ENCODE measurements at places on chromosomes 5 and 9. TPM values are rescaled to one million over a fixed set of nuclear protein-coding genes. Genes with fewer than 3 reads are reported as not detected.

DNA sequence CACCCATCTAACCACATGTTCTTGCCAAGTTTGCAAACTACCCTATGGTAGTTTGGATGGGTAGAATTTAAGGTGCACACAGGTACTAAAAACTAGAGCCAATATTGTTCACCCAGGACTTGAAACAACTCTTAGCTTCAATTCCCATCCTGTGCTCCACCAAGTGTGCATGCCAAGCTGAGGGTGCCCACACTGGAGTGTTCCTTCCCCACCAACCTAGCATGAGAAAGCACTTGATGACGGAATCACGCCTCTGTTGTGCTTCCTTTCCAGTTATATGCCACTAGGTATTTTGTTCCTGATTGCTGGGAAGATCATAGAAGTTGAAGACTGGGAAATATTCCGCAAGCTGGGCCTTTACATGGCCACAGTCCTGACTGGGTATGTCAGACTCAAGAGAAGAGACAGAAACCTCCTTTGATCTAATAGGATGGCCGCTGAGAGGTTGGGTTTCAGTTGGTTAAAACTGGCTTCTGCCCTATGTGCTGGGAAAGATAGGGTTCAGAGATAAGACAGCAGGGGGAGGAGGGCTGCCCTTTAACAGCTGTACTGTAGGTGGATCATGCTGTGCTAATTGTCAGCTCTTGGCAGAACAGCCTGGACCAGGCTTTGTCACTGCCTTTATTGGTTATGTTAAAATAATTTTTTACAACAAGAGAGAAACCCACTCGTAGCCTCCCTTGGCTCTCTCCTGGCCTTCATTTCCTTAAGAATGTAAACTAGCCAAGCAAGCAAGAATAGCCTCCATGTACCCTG lies 83.5 kb downstream of the SLC1A1 start:
- H3K4me1 ChIP-seq, result peaks cover 11% of the 10 kb centered on the region
- no peak overlapping the region for H3K4me3 ChIP-seq
- H3K27ac ChIP-seq, result no peak overlapping the region
- no peaks in the 10 kb centered on the region for H3K27me3 ChIP-seq

- H3K4me3 ChIP-seq, result no peak overlapping the region
- DNase-seq, result no peak
- no peaks in the 10 kb centered on the region for H3K4me1 ChIP-seq
- no peaks in the 10 kb centered on the region for H3K27me3 ChIP-seq
- H3K27ac ChIP-seq, result no peak overlapping the region
These were observed 192.2 kb downstream of the C9orf152 start for GRCh38 chr9:110015759-110016158.

DNA sequence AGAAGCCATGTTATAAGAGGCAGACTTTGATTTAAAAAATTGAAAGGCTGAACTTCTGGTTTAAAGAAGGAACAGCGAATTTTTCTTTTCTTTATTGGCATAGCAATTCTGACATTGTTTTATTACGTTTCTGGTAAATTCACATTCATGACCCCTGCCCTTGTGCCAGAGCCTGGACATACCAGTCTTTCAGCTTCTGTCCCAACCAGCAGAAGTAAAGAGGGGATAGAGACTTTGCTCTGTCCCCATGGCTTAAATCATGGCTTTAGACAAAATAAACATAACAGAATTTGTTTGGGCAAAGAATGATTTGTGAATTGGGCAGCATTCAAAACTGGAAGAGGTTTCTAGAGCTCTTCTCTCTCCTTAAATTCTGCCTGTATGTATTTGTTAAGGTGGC lies 15.3 kb downstream of the CAST start:
- H3K27me3 ChIP-seq, result no peaks in the 10 kb centered on the region
- no peak for DNase-seq
- no peak overlapping the region for H3K27ac ChIP-seq
- H3K4me1 ChIP-seq, result no peaks in the 10 kb centered on the region

DNA sequence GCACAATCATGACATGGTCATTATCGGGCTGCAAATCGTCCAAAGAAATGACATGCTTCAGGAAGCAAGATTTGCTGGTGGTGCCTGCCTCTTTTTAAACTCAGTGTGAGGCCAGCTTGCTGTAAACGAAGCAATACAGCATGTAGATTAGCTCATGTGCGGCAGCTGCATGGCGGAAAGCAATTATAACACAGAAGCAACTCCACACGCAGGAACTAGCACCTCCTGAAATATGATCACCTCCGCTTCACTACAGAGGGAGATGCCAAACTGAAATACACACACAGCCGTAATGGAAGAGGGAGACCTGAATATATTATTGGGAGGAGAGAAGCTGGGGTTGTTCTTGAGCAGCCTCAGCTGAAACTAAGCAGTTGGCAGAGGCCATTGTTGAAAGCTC lies 312.5 kb downstream of the PSAT1 start:
- H3K27ac ChIP-seq, result no peak overlapping the region
- no peaks in the 10 kb centered on the region for H3K4me1 ChIP-seq
- H3K27me3 ChIP-seq, result no peaks in the 10 kb centered on the region
- H3K36me3 ChIP-seq, result no peaks in the 10 kb centered on the region
- no peak for DNase-seq
- H3K4me3 ChIP-seq, result no peak overlapping the region

DNA sequence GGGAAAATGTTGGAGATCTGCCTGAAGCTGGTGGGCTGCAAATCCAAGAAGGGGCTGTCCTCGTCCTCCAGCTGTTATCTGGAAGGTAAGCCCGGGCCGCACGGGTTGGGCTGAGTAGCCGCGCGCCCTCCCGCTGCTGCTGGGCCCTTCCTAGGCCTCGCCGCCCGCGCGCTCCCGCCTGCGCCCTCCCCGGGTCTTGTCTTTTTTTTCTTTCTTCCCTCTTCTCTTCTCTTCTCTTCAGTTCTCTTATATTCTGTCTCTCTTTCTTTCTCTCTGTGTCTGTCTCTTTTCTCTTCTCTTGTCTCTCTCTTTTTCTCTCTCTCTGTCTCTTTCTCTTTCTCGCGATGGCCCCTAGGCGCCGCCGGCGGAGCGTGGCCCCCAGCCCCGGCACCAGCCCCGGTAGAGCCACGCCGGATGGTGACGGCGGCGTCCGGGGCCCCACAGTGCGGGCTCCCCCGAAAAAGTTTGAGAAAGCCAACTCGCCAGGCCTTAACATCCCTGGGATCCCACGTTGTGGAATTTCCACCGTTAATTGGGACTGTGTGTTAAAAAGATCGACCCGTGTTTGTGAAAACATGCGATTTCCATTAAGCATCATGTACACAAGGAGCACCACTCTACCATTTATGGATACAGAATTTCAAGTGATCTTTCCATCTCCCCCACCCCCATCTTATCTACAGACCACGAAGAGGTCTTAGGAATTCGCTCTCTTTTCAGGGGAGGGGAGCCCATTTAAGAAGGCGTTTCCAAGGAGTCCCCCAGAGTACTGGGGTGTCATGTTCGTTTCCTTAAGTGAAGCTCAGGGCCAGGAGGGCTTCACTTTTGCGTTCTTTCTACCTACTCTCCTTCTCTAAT lies 616 bp downstream of the ABL1 start:
- peak overlapping the region; percentile 58 for H3K4me3 ChIP-seq
- H3K27me3 ChIP-seq, result no peaks in the 10 kb centered on the region
- no peaks in the 10 kb centered on the region for H3K36me3 ChIP-seq
- peak overlapping the region; percentile 27 for H3K27ac ChIP-seq

Gene CCDC69
- polyA plus RNA-seq, result 112 TPM

GRCh38 chr5:644509-644908 lies 32.4 kb downstream of the CEP72 start:
- no peaks in the 10 kb centered on the region for H3K36me3 ChIP-seq
- H3K4me3 ChIP-seq, result no peak overlapping the region
- no peaks in the 10 kb centered on the region for H3K4me1 ChIP-seq

DNA sequence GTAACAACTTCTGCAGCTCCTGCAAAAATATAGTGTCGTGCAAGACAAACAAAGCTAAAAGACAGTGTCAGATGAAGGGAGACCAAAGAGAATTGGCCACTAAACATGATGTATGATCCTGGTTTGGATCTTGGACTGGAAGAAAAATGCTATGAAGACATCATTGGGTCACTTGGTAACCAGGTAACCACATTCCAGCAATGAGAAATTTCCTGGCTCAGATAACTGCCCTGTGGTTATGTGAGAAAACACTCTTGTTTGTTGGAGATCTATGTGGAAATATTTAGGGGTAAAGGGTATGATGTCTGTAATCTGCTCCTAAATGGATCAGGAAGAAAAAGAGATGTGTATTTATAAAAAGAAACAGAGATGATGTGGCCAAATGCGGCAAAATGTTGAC lies 45.5 kb upstream of the ANKRD33B start:
- H3K36me3 ChIP-seq, result no peaks in the 10 kb centered on the region
- no peaks in the 10 kb centered on the region for H3K27me3 ChIP-seq
- no peak for DNase-seq
- no peaks in the 10 kb centered on the region for H3K4me1 ChIP-seq
- H3K4me3 ChIP-seq, result no peak overlapping the region

GRCh38 chr9:133153227-133154096 lies 10.3 kb downstream of the GBGT1 start:
- no peak overlapping the region for H3K4me3 ChIP-seq
- DNase-seq, result no peak
- peaks cover 1% of the 10 kb centered on the region for H3K4me1 ChIP-seq
- no peaks in the 10 kb centered on the region for H3K27me3 ChIP-seq
- no peak overlapping the region for H3K27ac ChIP-seq
- no peaks in the 10 kb centered on the region for H3K36me3 ChIP-seq

DNA sequence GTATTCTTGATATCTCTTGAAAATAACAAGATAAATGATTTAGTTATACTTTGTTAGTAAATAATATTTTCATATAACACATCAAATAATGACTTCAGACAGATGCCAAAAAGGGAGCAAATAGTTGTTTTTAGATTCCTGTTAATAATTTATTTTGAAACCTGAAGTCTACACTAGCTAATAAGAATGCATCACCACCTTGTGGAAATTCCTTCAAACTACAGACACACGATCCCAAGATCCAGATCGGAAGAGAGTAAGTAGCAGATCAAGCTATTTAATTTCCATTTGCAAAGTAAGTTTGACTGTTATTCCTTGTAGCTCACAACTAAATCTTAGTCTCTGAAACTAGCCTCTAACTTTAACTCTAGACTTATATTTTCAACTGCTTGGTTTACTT lies 35.5 kb upstream of the ISL1 start:
- H3K4me3 ChIP-seq, result no peak overlapping the region
- H3K4me1 ChIP-seq, result no peaks in the 10 kb centered on the region
- no peak for DNase-seq

GRCh38 chr9:103798620-103799019 lies 295.5 kb upstream of the SMC2 start:
- no peaks in the 10 kb centered on the region for H3K27me3 ChIP-seq
- H3K4me1 ChIP-seq, result no peaks in the 10 kb centered on the region

- H3K27me3 ChIP-seq, result no peaks in the 10 kb centered on the region
- DNase-seq, result no peak
- H3K27ac ChIP-seq, result no peak overlapping the region
These were observed 20.5 kb downstream of the EQTN start for GRCh38 chr9:27276193-27277030.

- H3K36me3 ChIP-seq, result no peaks in the 10 kb centered on the region
- no peaks in the 10 kb centered on the region for H3K4me1 ChIP-seq
- no peak overlapping the region for H3K4me3 ChIP-seq
- H3K27ac ChIP-seq, result no peak overlapping the region
- DNase-seq, result no peak
- H3K27me3 ChIP-seq, result no peaks in the 10 kb centered on the region
These were observed 63.7 kb upstream of the ANGPTL2 start for GRCh38 chr9:127185931-127186781.
